Left renal cortex interstitium (tissue), 4 donors: ENCODE measurements at places on chromosomes 6 and 20.

- DNase-seq: no peak
These were observed 685.4 kb downstream of the TENT5A start for GRCh38 chr6:81067057-81067456.

- DNase-seq: no peak
These were observed 90.9 kb downstream of the LMBRD1 start for GRCh38 chr6:69705954-69706353.

GRCh38 chr6:19802656-19803055, 34.5 kb upstream of the ID4 start:
- DNase-seq: no peak

- DNase-seq: no peak
These were observed 234.2 kb downstream of the NRN1 start for GRCh38 chr6:5772408-5773120.

- no peak for DNase-seq
These were observed 295.1 kb upstream of the ZNF337 start for GRCh38 chr20:25991756-25992130.

DNA sequence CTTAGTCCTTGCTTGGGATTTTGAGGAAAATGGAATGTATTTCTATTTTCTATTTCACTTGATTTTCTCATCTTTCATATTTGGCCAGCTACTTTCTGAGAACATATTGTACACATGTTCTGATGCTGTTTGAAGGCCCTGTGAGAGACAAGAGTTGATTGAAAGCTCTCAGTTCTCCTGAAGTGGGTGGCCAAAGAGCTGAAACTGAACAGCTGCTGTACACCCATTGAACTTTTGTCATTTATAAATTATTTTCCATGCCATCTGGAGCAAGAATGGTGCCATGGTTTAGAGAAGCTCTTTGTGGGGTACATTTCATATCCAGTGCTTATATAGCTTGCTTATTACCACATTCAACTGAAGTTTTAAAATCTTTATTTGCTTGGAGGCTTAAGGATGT, 298.3 kb downstream of the PRL start:
- DNase-seq: no peak

DNA sequence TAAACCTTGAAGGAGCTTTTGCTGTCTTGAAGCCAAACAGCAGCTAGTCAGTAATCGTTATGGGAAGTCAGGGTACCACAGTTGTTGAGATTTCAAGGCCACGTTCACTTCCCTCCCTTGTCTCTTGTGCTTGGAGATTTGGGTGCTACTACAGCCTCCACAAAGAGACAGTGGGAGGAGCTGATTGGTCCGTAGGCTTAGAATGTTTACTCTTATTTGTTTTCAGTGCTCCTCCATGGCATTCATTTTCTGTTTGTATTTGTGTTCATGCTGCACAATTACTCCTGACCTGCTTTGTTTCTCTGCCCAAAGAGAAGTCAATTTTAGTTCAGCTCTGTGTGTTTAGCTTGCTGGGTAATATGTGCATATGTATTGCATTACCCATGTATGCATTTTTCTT, 147.7 kb downstream of the PRL start:
- DNase-seq: no peak

DNA sequence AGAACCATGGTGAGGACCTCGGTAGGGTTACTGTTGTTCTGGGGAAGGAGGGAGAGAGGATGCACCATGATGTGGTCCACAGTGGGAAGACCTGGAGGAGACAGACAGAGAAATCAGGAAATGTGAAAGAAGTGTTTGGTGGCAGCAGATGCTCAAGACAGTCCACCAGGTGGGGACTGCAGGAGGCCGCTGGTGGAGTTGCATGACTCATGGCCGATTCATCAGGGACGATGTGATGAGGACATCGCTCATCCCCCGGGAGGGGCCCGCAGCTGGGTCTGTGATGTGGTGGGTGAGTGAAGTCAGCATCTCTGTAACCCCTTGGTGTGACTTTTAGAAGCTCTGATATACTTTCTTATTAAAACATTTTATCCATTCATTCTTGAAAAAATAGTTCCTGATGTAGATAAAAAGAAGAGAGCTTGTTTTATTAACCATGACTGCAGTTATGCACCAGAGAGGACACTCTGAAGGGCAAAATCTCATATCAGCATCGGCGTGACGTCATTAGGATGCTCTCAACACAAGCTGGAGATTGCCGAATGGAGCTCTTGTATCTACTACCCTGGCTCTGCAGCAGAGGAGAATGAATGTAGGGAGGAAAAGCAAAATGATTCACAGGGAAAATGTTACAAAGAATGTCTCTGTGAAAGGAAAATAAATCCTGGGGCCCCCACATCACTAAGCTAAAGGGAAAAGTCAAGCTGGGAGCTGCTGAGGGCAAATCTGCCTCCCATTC, 71.2 kb downstream of the RAMACL start:
- DNase-seq: no peak

DNA sequence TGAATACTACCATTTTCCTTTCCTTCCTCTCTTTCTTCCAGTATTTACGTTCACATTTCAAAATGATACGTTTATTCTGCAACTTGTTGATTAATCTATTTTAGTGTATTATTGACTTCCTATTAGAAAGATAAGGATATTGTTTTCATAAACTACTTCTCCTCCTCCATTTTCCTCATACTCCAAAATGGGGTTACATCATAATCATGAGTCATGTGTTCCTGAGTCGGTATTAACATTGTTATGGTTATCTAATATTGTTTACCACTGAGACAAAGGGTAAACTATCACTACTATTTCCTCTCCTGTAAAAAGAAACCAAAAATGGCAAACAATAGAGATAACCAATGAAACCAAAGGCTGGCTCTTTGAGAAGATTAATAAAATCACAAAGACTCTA, 126.5 kb upstream of the CDYL start:
- DNase-seq: no peak

DNA sequence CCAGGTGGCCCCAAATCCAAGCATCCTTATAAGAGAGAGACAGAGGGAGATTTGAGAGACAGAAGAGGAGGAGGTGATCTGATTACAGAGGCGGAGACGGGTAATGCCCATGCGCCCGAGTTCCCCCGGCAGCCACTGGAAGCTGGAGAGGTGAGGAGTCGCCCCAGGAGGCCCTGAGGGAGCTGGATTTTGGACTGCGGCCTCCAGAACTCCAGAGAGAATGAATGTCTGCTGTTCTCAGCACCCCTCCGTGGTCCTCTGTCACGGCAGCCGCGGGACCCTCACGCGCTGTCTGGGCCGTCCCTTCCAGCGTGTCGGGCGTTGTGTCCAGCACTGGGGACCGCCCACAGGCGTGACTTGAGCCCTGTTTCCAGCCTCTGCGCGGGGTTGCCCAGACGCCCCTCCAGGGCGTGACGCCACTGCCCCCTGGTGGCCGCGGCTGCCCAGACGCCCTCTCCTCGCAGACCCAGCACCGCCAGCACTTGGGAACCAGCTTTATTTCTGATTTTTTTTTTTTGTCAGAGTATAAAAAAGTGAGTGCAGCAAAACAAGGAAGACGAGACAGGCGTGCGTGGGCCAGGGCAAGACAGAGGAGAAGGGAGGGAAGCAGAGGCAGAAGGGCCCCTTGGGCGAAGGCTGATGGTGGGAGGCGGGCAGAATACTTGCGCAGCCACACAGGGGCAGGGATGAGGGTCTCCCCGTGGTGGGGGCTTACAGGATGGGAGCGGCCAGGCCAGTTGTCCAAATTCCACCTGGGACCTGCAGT, 4.1 kb upstream of the ZNF512B start:
- no peak for DNase-seq

GRCh38 chr6:143060806-143061596, at the start of gene AIG1:
AIG1 (plus strand) TSS chr6:143060889; CDS start chr6:143060926, 37 bp downstream.
- peak; percentile 58 for DNase-seq

DNA sequence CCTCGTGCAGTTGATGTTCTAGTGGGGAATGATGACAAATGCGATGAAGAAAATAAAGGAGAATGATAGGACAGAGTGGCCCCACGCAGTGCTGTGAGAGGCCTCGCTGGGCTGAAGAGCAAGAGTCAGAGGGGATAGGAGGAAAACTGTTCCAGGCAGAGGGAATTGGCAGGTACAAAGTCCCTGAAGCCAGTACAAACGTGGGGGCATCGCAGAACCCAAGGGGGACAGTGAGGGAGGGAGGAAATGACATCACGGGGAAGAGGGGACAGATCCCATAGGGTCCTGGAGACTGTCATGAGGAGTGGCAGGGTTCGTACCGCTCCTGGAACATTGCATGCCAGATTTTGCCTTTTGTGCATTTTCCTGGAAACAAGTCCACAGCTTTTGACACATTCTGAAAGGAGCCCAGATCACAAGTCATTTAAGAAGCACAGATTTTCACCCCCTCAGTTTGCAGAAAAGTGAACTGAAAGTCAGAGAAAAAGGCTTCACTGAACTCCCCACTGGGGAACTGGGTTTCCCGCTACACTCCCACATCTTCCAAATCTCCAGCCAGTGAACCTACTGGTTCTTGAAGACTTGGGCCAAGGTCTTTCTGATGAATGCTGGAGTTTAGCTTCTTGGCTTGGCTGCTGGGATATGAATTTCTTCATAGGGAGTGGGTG, 77.0 kb downstream of the SULF2 start:
- DNase-seq: no peak

DNA sequence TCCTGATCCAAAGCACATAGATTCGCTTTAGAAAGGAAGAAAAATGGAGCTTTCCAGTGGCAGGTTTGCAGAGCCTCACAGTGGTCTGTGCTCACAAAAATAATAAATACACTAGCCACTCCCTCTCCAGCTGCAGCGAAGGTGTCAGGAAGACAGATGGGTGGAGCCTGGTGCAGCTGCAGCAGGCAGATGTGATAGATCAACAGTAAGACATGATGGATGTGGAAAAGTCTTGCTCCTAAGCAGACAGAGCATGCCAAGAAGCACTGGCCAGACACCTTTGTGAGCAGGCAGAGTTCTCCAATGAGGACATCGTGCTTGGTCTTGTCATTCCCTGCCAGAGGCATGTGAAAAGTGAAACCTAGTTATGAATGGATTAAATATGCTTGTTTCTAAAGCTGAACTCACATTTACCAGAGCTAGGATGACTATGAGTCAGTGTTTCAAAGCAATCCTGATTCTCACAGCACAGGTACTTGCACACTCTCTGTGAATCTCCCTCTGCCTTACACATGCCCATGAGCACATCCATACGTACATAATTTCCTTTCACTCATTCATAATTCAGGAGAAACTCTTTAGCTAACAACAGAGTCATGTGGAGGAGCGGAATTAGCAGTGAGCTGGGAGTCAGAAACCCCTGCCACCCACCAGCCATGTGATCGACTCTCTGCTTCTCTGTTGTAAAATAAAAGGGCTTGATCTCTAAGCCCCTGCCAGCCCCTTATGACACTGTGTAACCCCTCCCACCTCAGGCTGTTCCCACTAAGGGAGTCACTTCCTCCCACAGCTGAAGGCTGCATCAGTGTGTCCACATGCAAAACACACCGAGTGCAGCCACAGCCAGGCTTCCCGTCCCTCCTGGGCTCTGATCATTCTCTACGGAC, 111.2 kb downstream of the SCML4 start:
- DNase-seq: no peak

DNA sequence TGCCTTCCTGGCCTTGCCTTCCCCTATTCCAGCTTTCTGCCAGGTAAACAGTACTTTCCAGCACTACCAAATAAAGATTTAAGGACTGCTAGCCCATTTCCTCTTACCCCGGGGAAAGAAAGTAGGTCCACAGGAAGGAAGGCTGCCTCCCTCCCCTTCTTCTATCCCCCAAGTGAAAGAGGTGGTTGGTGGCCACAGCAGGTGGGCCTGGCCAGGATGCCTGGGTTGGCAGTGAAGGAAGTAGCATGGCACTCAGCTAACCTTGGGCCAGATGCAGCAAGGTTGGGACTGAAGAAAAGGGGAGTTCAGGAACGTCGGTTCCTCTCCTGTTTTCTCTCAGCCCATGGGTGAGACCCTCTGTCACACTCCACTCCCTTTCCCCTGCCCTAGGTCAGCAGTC, 8.9 kb downstream of the NFKBIL1 start:
- DNase-seq: no peak

DNA sequence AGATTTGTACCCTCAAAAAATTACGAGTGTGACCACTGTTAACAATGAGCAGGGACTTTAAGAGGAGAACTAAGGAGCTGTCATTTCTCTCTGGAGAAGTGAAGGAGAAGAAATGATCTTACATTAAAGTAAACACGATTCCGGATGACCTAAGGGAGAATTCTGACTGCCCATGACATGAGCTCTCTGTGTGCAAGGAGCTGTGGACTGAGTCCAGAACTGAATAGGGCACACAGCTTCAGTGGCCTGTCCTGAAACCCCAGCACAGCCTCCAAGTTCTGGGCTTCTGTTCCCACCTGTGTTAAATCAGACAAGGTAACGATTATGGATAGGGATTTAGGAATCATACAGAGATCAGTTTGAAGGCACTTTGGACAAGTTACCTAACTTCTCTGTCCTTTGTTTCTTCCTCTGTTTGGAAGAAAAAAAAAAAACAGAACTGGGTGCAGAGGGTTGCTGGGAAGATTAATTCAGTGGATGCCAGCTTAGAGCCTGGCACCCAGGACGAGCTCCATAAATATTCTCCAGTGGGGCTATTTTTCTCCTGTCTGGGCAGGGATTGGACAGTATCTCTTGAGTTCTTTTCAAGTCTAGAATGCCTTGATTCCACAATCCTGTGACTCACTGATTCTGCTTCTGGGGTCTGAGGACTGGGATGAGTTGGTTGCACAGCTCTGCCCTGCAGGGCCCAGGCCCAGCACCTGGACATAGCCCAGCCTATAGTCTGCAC, 65.7 kb downstream of the MRPL14 start:
- DNase-seq: no peak

- no peak for DNase-seq
These were observed 30.1 kb upstream of the TGM6 start for GRCh38 chr20:2350606-2351005.

DNA sequence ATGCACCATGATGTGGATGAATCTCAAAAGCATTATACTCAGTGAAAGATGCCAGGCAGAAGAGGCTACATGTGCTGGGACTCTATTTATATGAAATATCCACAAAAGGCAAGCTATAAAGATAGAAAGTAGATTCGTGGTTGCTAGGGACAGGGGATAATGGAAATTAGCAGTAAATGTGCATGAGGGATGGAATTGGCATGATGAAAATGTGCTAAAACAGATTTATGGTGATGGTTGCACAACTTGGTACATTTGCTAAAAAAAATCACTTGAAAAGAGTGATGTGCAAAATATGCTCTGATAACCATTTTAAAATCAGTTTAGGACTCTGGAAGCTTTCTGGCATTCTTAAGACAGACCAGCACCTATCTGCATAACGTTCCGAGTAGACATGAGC, 61.6 kb downstream of the ALDH8A1 start:
- DNase-seq: no peak

DNA sequence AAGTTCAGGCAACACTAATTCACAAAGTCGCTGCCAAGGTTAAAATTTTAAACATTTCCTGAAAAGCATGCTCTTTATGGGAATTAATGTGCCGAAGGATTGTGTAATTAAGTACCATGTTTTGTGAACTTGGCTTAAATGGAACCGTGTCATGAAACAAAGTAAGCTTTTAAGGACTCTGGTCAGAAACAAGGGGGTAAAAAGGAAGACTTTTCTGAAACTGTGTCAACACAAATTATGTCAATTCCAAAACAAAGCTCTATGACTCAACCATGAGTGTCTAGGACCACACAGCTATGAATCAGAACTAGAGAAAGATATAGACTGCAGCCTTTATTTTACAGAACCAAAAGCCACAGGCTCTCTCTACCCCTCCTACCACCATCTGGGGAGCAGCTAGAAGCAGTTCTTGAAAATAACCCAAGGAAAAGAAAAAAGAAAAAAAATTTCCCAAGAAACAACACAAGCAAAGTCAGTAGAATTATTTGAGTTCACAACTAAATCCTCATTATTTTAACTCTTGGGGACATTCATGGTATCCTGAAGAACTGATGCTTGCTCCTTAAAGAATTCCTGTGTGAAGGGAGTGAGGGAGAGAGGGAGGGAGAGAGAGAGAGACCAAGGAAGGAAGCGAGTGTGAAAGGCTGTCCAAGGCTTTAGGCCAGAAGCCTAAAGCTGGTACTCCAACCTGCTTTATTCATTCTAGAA, 81.9 kb downstream of the ZMYND8 start:
- DNase-seq: no peak
